ENCODE measurements at places on chromosomes 7 and 10.

DNA sequence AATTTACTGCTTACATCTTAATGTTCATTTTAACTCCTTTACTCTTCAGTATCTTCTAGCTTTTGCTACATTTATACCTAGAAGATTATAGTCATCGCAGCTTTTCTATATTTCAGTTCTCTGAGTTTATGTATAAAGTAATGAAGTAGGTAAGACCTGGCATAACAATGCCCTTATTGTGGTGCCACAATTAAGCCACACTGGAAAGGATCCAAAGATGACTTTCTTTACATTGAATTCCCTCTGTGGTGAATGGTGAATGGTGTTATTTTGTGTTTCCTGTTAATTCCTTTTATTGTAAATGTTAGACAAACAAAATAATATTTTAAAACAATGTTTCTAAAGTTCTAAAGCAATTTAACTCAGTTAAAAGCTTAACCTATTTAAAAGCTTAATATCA, 36.2 kb downstream of the SEMA3D start:
- no peak for DNase-seq

GRCh38 chr10:44913350-44914081, 2.4 kb downstream of the TMEM72 start:
- DNase-seq, result no peak

DNA sequence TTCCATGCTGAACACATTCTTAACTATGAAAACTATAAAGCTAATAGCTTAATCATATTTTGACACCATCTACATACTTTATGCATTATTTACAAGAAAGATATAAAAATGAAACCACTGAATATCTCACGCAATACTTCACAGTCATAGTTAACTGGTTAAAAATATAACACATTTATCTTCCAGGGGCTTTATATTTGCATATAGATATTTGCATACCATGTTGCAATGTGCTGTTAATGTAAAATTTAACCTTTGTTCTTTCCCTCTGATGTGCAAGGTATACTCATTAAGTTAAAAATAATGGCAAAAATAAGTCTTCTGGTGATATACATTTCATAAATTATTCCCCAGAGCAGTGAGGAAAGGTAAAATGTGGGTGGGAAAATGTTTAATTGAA, 76.9 kb upstream of the MGMT start:
- no peak for DNase-seq

DNA sequence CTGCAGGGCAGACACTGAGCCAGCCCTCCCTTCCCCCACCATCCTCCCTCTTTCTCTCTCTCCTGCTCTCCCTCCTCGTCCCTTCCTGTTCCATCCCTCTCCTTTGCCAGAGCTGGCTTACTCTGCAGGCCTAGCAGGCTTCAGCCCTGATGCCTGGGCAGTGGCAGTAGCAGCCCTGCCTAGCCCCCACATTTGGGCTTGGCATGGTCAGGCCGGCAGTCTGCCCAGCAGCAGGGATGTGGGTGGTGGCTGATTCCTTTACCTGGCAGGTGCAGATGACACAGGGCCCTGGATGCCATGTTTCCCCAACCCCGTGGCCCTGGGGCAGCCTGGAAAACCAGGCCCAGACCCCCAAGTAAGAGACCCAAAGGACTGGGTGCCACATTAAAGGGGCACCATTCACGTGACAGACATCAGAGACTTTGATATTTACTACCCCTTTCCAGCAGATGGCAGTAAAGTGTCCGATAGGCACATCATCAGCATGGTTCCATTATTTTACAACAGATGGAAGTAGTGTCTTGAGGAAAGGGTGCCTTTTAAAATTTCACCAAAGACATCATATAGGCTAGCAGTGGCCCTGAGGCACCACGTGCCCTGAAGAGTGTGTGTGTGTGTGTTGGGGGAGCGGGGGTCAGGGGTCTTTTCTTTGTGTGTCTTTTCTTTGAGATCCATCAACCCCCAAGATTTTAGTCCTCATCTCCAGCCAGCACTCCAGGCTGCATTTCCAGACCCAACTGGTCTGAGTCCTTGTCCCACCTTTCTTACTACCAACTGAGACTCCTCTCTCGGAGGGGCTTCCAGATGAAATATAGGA, 5.9 kb downstream of the KCP start:
- DNase-seq, result peak; percentile 90

- DNase-seq, result no peak
Measured at GRCh38 chr7:7002418-7003062, 176.5 kb upstream of the CCZ1B start.

GRCh38 chr10:22656036-22656435, 58.3 kb downstream of the PIP4K2A start:
- no peak for DNase-seq

DNA sequence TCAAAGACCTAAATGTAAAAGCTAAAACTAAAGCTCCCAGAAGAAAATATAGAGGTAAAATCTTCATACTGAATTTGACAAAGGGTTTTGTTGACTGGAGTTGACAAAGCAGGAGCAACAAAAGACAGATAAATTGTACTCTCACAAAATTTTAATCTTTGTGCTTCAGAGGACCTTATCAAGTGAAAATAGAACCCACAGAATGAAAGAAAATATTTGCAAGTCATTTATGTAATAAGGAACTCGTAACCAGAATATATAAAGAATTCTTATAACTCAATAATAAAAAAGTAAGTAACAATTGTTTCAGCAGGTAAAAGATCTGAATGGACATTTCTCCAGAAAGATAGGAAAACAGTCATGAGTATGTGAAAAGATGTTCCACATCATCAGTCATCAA, 62.0 kb upstream of the SRRM3 start:
- DNase-seq, result no peak

DNA sequence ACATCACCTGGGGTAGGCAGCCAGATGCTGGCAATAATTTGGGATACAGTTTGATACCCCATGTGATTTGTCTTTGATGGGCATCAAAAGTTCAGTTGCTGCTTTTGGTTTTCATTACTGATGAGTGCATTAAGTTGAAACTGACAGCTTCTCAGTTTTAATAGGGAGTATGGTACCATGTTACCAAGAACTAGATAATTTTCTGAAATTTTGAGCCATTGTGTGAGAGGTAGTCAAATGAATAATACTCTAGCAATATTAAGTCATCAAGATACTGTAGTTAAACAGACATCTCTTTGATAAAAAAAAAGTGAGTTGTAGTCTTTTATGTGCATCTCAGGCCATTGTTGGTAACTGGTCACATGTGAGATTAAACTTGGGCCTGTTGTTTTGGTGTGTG, 71.5 kb downstream of the ST7 start:
- no peak for DNase-seq

- DNase-seq, result no peak
Measured at GRCh38 chr7:43318188-43318770, 205.8 kb downstream of the HECW1 start.

- DNase-seq, result no peak
Measured at GRCh38 chr10:20698837-20699236, 198.3 kb downstream of the NEBL start.

GRCh38 chr7:102473271-102473991, 5.3 kb downstream of the POLR2J start:
- DNase-seq, result peak; percentile 81

DNA sequence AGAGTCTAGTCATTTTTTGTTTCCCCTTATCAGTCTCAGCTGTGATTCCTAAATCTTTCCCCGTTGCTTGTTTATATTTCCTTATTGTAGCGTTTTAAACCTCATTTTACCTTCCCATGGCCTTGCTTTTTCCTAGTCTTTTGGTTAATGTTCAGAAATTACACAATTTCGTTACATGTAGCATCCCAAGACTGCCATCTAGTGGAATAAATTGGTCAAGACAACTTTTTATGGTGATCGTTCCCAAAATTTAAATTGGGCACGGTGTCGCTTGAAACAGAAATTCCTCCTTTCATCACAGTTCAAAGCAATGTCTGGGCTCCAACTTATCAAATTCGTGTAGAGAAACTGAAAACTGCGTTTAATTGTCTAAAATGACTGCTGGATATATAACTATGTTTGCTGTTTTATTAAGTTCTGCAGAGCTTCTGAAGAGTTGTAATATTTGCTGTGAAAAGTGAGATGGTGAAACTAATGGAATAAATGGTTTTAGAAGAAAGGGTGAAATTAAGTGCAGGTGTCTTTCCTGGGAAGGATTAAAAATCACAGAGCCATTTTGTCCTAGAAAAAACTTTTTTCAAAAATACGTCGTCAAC, 370.2 kb downstream of the PHF14 start:
- DNase-seq, result no peak

DNA sequence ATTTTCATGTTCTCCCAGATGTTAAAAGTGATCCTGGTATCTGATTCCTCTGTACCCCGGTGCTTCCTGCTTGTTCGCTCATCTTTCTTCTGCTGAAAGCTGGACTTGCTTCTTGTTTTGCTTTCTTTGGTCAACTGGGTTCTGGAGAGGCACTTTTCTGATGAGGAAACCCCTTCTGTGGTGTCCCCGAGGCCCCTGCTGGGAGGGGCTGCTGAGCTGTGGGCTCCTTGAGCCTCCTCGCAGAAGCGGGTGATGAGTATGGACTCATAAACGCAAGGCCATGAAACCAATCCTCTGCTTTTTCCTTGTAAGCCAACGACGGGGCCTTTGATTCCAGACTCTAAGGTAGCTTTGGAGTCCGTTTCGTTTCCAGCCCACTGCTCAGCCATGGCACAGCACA, 7.8 kb downstream of the WIPI2 start:
- no peak for DNase-seq

DNA sequence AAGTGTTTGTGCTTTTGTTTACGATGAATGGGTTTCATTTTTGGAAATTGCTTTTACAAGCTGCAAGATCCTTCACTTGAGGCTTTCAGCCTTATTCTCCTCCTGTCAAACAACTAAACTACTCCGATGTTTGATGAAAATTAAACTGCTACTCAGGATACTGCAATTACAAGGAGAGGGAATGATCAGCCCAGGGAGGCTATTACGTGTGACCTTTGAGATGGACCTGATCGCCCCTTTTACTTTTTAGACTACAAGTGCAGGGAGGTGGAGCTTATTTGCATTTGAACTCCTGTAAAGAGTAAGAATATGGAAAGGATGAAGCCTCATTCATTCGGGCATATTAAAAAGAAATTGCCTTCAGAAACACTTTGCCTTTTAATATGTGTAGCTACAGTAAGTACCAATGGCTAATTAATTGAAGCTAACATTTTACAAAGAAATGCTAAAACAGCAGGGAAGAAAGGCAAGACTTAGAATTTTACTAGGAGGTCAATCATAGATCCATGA, 219.1 kb downstream of the PHTF2 start:
- no peak for DNase-seq
